ENCODE measurements at places on chromosomes 5 and 9.

DNA sequence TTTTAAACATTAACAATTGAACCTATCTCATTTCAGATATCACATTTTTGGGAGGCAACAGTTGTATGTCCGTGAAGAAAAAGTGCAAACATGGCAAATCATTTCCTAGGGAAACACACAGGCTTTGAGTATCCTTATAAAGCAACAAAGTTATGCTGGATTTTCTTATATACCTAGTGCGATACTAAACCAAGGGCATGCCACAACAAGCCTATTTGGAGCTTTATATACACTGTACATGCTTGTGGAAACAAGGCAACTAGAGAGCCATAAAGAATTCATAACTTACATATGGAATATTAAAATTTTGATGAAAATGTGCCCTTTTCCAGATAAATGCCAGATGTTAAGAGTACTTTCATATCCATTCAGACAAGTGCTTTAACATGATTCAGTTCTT is 191.4 kb downstream of the DCP2 start:
- no peak for DNase-seq

- DNase-seq, result no peak
Measured at GRCh38 chr5:152882621-152883020, 477.5 kb upstream of the NMUR2 start.

DNA sequence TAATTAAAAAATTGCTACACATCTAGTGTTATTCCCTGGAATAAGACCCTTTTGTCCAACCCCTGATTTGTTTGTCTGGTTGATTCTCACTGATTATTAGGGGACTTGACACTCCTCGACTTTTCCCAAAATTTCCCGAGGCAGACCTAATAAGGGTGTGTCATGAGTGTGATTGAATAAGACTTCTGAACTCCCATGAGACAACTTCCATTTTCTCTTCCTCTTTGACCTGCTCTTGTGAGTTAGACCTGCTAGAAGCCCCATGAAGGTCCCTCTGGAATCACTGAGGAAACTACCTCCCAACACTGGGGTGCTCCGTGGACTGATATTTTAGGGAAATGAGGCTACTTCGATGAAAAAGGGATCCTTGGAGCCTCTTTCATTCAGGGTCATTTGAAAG is 83.4 kb downstream of the MUSK start:
- no peak for DNase-seq

DNA sequence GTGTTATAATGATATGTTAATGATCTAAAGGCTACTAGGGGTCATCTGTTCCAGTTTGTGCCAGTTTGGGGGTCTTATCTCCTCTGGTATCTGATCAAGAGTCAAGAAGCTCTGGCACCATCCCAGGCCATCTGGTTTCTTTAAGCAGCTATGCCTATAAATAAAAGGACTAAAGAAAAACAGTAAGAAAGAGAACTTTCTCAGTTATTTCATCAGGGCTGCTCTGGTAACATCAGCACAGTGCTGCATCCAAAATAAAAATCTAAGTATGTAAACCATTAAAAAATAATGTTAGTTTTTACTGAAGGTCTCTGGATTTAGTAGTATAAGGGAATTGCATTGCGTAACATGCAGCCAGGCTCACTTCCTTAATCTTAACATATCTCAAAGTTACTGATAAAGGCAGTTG is 185.0 kb downstream of the NR2F1-AS1 start:
- no peak for DNase-seq

- no peak for DNase-seq
Measured at GRCh38 chr9:79452265-79452664, 119.5 kb upstream of the TLE4 start.

DNA sequence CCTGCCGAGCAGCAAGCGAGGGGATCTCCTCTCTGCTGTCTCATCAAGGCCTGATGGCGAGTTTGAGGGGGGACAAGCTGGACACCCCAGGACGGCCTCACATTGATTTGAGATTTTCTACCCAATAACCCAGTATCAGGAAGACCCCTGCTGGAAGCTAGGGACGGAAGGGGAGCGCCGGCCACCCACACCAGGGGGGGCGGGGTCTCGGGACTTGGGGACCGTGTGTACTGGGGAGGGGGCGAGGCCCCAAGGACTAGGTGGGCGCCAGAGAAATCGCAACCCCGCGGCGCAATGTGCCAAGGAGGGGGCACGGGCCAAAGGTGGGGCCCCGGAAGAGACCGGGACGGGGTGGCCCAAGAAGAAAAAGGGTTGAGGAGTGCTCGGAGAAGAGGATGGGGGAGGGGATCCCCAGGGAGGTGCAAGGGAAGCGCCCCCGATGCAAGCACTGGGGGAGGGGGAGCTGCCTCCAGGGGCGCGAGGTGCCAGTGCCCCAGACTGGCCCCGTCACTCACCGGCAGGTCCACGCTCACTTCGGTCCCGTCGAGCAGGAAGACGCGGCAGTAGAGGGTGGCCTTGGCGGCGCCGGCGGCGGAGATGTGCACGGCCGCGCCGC is 1.1 kb downstream of the EPB41L4B start:
- peak; percentile 28 for DNase-seq

- no peak for DNase-seq
Measured at GRCh38 chr9:38108326-38108725, 39.3 kb upstream of the SHB start.

GRCh38 chr9:119689879-119690278 is 320.6 kb upstream of the BRINP1 start:
- DNase-seq, result peak; percentile 57

DNA sequence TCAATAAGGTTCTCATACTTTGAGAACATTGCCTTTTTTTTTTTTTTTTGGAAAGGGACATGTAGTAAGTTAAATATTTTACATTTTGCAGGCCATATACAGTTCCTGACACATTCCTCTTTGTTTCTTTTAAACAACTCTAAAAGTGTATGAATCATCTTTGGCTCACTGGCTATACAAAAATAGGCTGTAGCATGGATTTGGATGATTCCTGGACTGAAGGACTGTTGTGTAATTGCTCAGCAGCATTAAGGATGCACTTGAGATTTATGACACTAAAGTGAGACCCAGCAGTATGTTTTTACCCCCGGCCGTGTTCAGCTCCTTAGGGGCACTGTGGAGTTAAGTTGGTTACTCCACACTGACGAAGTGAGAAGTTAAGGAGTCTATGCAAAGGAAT is 41.3 kb downstream of the VPS13A start:
- DNase-seq, result peak; percentile 25

GRCh38 chr5:172114875-172115422 is 73.1 kb downstream of the STK10 start:
- DNase-seq, result no peak

DNA sequence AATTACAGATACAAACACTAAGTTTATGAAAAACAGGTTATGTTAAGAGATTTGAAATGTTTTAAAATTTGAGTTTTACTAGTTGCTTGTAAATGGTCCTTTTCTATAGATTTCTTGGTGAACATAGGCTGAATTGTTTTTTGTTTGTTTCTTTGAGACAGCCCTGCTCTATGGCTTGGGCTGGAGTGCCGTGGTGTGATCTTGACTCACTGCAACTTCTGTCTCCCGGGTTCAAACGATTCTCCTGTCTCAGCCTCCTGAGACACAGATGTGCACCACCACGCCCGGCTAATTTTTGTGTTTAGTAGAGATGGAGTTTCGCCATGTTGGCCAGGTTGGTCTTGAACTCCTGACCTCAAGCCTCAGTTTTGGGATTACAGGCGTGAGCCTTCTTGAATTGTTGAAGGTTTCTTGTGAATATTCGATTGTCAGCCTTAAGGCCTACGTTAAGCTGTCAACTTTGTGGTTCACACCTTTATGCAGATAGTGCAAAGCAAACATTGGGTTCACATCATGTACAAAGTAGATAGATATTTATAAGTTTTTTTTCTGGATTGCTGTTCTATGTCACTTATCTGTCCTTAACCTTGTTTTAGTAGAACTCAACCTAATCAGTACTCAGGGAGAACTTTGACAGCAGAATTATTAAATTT is 26.2 kb downstream of the UHRF2 start:
- no peak for DNase-seq

DNA sequence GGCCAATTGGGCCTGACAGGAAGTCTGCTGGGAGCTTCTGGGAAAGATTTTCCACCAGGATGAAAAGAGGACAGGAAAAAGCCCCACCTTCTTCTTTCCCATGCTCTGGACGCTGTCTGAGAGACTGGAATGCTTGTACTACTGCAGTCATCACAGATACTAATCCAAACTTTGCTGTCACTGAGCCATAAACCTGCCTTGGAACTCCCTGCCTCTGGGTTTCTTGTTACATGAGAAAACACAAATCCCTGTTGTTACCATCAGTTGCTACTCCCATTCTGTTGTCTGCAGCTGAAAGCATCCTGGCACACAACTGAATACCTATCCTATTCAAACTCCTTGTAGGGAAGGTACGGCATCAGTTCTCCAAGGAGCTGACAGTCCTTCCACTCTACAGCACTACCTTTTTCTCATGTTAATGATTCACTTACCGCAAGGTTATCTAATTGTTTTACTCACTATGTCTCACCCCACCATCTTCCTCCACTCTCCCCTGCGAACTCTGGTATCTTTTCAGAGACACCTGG is 167.5 kb downstream of the CDK5RAP2 start:
- peak; percentile 79 for DNase-seq

- no peak for DNase-seq
Measured at GRCh38 chr5:175887463-175887862, 16.1 kb downstream of the CPLX2 start.

GRCh38 chr5:96873449-96873848 is 2.9 kb upstream of the ERAP2 start:
- DNase-seq, result no peak

DNA sequence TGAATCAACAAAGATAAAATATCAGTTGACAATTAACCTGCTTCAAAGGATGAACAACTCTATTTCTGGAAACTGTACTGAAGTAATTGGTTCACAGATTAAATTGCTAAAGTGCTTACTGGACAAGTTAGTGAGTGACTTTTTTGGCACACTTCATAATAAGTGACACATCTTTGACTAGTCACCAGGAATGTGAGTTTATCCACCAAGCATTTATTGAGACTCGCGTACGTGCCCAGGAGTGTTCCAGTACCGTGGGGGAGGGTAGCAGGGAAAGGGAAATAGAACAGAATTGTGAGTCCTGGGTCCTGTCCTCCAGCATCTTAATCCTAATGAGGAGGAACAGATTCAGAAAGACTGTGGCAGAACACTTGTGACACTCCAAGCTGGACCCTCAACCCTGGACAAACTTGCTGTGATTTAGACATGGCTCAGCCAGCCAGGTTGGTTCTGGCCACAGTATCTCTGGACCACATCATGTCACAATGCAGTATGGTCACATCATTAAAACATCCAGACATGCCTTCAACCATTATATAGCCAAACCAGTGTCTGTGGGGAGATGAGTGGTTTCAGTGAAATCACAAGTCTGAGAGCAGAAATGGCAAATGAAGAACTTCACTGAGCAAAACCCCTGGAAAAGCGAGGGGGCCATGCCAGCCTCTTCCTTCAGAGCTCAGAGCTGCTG is 623.1 kb downstream of the BNC2 start:
- peak; percentile 65 for DNase-seq

DNA sequence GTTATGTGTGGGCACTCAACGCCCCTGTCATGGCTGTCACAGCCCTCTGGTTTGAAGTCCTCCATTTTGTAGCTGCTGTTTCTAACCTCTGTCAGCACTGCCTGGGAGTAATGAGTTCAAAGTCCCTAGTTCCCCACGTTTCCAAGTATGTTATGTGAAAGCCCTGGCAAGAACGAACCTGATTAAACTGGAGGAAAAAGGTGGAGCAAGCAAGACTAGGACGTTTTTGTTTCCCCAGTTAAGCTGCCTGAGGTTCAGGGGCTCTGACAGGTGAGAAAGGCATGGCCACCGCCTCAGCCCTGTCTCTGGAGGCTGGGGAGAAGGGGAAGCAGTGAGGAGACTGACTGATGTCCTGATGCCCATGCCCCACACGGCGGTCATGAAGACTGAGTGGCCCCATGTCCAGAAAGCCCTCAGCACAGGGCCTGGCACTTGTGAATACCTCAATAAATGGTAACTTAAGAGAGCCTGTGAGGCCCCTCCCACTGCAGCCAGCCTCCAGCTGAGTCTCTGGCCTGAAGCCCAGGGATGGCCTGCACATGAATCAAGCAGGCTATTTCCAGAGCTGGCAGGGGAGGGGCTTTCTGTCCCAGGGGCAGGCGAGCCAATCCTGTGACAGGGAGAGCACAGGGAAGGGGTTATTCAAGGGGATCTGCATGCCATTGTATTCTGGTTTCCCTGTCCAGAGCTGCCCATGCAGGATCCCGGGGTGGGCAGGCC is 61.8 kb downstream of the PFDN1 start:
- DNase-seq, result peak; percentile 96

DNA sequence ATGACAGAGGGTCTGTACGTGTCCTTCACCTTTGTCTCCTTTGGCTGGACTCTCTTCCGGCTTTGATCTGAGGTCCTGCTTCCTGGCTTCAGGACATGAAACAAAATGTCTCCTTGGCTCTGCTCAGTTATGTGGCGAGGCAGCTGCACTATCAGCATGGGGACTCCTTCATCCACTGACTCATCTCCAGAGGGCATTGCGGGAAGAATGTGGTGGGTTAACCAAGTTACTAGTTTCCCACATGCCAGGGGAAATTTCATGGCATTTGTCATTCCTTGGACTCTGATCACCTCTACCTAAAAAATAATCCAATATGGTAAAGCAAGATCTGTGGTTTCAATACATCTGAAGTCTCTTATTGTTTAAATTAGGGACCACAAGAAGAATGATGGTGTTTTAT is 259.7 kb downstream of the MED10 start:
- DNase-seq, result no peak

DNA sequence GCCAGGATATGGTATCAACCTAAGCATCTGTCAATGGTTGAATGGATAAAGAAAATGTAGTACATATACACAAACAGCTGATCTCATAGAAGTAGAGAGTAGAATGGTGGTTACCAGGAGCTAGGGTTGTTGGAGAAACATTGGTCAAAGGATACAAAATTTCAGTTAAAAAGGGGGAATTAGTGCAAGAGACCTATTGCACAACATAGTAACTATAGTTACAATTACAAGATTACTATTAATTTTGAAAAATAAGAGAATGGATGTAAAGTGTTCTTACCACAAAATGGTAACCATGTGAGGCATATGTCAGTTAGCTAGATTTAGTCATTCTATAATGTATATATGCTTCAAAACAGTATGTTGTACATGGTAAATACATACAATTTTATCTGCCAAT is 28.8 kb upstream of the ELOVL7 start:
- no peak for DNase-seq

- no peak for DNase-seq
Measured at GRCh38 chr5:65474130-65474711, 7.5 kb downstream of the ADAMTS6 start.

DNA sequence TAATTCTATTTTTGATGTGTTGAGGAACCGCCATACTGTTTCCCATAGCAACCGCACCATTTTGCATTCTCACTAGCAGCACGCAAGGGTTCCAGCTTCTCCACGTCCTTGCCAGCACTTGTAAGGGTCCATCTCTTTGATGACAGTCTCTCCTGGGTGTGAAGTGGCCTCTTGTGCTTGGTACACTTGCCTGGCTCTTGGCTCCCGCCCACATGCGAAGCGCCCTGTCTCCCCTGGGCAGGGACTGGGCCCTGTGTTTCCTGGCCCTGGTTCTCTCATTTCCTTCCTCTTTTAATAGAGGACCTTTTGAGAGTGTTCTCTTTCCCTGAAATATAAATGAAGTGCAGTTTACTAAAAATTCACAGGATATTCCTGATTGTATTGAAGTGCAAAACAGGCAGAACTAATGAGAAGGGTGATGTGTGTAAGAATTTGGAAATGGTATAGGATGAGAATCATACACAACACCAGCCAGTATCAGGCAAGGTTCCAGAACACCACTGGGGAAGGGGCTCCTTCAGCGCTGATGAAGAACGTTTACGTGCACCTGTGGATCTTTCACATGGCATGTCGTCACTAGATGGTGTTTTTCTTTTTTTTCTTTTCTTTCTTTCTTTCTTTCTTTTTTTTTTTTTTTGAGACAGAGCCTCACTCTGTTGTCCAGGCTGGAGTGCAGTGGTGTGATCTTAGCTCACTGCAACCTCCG is 73.0 kb downstream of the EHMT1 start:
- no peak for DNase-seq
